ENCODE measurements at places on chromosomes 13 and 19.

GRCh38 chr19:16943942-16944625, 55.3 kb downstream of the F2RL3 start:
- no peak for DNase-seq

GRCh38 chr13:72132075-72132474, 265.1 kb upstream of the DACH1 start:
- DNase-seq = no peak

GRCh38 chr13:45393941-45394570, 24.1 kb downstream of the SLC25A30 start:
- DNase-seq = no peak

GRCh38 chr19:46173886-46174480, 25.9 kb downstream of the IGFL2 start:
- DNase-seq = no peak

- no peak for DNase-seq
These were observed 7.9 kb upstream of the JUNB start for GRCh38 chr19:12783291-12783848.

GRCh38 chr19:34217952-34218817, 36.2 kb upstream of the GARRE1 start:
- DNase-seq = peak; percentile 7

DNA sequence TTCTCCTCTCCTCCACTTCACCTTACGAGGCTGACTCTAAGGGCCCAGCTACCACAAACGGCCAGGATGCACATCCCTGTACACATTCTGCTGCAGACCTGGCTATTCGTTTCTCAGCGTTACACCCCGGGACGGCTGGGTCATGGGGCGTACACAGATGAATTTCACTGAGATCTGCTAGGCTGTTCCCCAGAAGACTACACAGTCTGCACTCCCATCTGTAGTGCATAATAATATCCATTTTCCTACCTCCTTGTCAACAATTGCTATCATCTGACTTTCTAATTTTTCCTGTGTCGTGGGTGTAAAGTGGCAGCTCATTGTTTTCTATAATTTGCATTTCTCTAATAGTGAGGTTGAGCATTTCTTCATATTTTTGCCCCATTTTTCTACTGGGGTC, 85.7 kb downstream of the TM9SF2 start:
- DNase-seq = no peak

DNA sequence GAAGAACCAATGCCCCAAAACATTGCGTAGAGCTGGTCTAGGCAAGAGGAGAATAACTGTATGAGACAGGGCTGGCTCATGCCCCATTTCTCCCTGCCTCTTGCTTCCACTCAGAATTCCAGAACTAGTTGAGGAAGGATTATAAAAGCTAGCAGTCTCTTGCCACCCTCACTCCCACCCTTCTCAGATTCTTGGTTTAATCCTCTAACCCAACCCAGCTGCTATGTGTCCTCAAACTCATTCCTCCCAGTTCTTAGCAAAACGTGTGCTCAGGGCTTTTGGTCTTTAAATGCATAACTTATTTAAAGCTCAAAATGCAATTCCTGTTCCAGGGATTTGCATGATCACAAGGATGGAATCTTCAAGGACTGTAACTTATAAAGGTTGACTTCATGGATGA, 466.3 kb downstream of the COG6 start:
- no peak for DNase-seq

- DNase-seq = no peak
These were observed 48.7 kb upstream of the PCCA start for GRCh38 chr13:100040196-100040595.

GRCh38 chr19:39329948-39330347, 5.9 kb downstream of the GMFG start:
- no peak for DNase-seq

- DNase-seq = no peak
These were observed 6.9 kb downstream of the ARHGEF7 start for GRCh38 chr13:111122056-111122455.

DNA sequence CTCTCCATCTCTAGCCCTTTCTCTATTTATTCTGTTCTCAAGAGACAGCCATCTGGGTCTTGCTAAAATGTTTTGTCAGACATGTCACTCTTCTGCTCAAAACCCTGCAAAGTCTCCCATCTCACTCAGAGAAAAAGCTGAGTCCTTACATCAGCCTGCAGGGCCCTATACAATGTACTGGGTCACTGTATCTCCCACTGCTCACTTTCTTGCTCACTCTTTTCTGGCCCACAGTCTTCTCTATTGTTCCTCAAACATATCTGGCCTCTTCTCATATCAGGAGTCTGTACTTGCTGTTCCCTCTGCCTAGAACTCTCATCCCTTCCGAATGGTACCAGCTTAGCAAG, 189.2 kb downstream of the ENOX1 start:
- DNase-seq = no peak

DNA sequence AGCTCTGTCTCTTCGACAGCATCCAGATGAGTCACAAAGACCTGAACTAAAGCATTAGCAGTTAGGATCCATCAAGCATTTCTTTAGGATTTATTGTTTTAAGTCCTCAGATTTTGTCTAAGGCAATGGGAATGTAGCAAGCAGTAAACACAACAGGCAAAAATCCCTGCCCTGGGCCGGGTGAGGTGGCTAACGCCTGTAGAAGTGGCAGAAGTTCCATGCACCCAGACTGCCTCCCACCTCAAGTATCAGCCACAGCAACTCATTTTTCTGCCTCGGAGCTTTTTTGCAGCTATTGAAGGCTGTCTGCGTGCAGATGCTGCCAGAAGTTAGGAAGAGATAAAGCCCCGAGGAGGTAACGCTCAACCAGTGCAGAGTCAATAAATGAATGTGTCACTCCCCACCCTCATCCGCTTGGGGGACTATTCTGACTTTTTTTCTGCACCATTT, 47.1 kb upstream of the MRI1 start:
- DNase-seq = no peak

DNA sequence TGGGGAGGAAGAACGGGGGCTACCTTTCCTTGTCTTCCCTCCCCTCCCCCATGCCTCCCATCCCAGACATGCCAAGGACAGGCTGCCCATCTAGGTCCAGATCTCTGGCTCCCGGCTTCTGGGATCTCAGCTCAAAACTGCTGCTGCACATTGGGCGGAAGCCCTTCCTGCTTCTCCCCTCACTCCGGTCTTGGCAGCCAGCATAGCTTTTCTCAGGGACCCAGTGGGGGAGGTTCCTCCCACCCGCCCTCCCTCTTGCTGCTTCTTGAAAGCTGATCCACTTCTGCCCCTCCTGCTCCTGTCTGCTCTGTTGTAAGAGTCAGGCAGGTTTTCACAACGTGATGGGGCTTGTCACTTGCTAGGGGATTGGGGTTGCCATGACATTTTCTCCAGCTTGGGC, 21.7 kb upstream of the RNF17 start:
- DNase-seq = no peak

- no peak for DNase-seq
These were observed 6.5 kb downstream of the ZNF566 start for GRCh38 chr19:36482876-36483275.

- no peak for DNase-seq
These were observed 92.9 kb downstream of the SOX1 start for GRCh38 chr13:112159575-112160547.

DNA sequence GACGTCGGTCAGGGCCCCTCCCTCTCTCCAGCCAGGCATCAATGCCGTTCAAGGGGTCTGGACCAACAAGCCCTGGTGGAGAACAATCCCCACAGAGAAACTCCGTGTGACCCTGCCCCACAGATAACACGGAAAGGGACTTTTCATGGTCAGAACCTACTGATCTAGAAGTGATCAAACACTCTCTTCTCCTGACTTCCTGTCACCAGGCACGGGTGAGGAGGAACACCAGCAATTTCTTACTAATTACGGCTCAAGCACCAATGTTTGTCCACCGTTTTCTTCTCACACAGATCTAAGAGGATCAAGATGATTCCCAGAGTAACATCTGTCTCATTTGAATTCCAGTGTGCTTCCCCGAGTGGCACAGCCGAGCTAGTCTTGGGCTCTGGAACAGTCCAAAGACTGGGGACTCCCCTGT, 11.8 kb downstream of the RASA3 start:
- DNase-seq = no peak

DNA sequence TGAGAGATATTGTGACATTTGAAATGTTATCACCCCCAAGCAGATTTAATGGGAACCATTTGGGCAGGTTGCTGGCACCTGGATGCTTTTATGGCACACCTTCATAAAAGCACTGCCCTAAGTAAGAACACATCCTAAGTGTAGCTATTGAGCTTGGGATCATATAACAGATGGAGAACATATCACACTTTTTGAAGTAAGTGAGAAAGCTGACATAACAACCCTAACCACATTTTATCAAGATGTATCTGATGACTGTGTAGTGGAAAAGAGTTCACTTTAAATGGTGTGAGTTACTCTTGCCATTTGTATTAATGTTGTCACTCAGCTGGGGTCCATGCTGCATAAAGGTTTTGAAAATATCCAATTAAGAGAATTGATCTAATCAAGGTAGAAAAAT, 287.9 kb downstream of the DCLK1 start:
- no peak for DNase-seq

DNA sequence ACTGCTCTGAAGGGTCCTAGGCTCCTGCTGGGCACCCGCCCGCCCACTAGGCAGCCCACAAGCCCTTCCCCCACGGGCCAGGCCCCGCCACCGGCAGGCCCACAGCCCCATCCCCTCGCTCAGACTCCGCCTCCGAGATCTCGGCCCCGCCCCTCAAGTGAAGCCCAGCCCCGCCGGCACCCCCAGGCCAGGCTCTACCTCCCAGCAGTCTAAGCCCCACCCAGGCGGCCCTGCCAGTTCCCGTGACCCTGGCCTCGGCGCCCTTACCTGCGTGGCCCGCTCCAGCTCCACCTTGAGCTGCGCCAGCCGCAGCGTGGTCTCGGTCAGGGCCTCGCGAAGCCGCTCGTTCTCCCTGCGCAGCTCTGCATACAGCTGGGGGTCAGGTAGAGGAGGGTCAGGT, 16.3 kb downstream of the EPS8L1 start:
- no peak for DNase-seq

DNA sequence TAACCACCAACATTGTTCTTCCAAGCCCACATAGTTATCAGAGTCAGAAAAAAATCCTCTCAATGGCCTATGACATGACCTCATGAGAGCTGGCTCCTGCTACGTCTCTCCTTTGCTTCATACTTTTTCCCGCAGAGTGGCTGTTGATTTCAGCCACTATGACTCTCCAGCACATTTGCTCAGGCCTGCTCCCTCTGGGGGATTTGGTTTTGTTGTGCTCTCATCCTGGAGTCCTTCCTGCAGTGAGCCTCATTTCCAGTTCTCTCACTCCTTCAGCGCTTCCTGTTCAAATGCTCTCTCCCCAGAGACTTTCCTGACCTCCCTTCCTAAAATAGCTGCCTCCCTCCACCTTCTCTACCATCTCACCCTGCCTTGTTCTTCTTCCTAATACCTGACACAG, 72.0 kb upstream of the USP29 start:
- no peak for DNase-seq

- DNase-seq = no peak
These were observed 16.5 kb upstream of the GGACT start for GRCh38 chr13:100604918-100605710.

DNA sequence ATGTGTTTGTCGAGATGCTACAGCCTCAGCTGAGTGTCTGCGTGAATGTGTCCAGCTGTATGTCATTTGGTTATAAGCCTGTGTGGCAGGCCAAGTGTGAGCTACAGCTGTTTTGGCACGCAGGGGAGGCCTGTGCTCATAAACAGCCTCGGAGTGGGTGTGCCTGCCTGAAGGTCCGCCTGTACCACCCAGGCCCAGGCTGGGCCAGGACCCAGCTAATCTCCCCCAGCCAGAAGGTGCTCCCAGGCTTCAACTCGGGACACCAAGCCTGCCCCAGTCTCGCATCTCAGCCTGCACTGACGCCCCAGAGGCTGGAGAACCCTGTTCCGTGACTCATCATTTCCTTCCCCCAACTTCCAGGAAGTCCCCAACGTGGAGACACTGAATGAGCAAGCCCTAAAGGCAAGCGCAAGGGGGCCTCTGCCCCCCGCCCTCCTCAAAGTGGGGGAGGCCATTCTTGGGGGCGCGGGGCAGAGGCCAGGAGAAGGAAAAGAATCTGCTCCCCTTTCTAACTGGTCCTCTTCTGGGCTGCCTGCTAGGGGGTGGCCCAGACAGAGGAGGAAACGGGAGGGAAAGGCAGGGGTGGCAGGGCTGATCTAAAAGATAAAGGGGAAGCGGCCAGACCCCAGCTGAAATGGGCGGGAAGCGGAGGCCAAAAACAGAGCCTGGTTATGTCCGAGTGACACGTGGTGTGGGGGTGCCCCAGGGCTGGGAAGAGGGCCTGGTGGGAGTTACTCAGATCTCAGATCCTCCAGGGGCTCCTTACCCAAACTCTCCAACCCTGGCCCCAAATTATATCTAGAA, 2.0 kb downstream of the SLC1A5 start:
- DNase-seq = peak; percentile 69

- DNase-seq = no peak
These were observed 61.2 kb downstream of the MYH14 start for GRCh38 chr19:50264483-50265186.

GRCh38 chr19:18637673-18638630, 1.1 kb downstream of the KLHL26 start:
- no peak for DNase-seq

- DNase-seq = no peak
These were observed 15.3 kb upstream of the FPR3 start for GRCh38 chr19:51779703-51780102.

DNA sequence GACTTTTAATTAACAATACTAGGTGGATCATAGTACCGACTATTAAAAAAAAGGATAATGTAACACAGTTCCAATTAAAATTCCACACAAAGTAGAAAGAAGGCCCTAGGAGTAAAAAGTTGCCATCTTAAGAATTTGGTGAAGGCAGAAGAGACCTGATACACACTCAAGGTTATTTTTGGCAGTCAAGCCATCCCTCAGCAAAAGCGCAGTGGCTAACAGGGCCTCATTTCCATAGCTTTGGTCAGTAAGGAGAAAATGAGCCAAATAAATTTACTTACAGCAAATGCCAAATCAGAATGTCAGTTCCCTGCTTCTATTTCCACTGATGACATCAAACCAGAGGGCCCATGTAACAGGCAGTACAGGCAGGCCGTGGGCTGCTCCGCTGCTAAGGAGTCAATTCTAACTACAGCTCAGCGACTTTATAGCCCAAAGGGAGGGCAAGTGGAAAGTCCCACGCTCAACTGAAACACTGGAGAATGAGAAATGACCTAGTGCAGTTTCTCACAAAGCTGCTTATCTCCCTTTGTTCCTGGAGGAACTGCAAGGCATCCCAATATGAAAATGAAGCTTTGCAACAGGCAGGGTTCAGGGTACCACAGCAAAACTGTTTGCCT, 6.3 kb downstream of the ARGLU1 start:
- DNase-seq = no peak

GRCh38 chr13:56924401-56924800, 216.3 kb upstream of the PRR20A start:
- DNase-seq = no peak
